ENCODE measurements at places on chromosomes 13 and 19.
A peak's percentile ranks its signal among the peaks of the same experiment; 100 is the strongest.

- DNase-seq = no peak
These were observed 44.6 kb downstream of the SMAD9 start for GRCh38 chr13:36875431-36875830.

DNA sequence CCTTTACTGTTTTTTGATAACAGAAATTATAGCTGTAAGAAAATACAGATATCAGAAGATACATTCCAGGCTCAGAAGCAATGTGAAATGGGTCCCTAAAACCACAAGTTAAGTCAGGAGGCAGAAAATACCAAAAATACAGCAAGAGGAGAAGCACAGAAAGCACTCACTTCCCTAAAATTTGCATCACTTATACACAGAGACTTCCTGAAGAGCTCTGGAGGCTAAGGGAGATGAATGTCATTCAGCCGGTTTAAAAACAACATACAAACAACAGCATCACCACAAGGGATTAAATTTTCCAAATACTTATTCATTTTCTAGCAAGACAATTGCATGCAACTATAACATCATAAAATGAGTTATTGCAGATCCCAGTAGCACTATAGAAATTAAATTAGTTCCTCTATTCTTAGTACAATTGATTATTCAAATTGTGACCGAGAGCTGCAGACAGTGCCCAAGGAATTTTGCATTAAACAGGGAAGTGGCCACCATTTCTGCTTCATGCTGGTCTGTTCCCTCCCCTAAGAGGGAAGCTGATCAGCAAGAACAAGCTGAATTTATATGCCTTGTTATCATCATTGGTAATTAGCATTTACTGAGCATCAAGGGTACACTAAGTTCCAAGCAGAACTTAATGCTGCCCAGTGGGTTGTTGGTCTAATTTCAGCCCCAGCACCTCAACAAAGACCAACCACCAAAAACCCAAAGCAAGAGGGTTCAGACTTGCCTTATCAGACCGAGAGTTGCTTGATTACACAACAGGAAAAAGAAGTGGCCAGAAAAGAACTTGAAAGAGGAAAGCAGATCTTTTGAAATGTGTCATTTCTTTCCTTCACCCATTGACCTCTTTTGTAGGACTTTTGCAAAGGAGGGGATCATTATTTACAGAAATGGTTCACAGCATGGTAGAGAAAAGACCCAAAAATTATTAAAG lies 140.7 kb downstream of the KCTD12 start:
- no peak for DNase-seq

DNA sequence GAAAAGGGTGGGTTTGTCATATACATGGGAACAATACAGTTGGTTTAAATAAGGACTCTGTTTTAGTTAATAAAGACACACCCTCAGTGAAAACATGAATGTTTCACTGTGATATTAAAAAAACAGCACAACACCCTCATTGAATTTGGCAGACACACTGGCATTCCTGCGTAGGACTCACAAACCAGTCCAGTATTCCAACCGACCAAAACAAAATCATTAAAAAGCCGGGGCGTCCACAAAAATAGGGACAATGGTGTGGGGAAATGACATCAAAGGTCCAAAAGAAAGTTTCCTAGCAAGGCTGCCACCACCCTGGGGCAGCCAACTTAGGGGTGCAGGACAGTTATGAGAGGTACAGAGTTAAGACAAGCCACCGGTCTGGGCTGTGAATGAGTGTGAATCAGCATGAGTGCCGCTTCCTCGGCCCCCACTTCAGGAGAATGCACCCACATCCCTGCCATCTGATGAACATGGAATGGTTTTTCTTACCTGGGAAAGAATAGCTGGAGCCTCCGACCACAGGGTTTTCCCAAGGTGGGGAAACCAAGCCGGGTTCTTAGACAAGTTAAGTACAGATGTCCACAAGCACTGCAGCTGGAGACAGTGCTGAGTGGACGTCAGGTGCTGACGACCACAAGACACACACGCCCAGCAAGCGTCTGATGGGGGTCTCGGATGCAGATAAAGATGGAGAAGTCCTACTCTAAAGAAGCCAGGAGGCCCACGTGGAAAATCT lies 73.3 kb downstream of the KLF2 start:
- no peak for DNase-seq

DNA sequence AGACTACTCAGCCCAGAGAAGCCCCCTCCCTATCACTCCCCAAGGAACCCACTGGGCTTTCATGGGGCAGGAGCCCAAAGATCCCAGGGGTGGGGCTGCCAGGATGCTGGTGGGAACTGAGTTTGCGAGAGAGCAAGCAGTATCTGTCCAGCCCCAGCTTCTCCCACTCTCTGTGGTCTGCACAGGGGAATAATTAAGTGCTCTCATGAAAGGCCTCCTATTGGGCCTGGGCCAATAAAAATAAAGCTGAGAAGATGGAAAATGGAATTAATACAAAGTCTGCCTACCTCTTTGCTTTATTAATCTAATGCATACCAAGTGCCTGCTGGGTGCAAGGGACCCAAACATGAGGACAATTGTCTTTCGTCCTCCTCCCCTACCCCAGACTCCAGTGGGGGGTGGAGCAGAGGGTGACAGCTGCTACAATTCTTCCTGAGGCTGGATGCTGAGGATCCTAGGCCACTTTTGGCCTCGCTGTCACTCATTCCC lies 5.4 kb downstream of the DDX39A start:
- DNase-seq = no peak

DNA sequence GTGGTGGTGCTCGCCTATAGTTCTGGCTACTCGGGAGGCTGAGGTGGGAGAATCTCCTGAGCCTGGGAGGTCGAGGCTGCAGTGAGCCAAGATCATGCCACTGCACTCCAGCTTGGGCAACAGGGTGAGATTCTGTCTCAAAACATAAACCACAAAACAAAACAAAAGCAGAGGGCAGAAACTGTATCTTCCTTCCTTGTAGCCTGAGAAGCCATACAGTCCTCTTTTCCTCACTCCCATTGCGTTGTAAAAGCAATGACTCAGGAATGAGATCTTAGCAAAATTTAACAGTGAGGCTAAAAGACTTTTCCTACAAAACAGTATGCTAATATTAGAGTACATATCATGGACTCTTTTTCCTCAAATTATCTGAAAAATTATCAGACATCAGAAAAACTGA lies 130.9 kb downstream of the SHISA2 start:
- no peak for DNase-seq

GRCh38 chr13:79392882-79393563 lies 13.0 kb downstream of the RBM26 start:
- no peak for DNase-seq

DNA sequence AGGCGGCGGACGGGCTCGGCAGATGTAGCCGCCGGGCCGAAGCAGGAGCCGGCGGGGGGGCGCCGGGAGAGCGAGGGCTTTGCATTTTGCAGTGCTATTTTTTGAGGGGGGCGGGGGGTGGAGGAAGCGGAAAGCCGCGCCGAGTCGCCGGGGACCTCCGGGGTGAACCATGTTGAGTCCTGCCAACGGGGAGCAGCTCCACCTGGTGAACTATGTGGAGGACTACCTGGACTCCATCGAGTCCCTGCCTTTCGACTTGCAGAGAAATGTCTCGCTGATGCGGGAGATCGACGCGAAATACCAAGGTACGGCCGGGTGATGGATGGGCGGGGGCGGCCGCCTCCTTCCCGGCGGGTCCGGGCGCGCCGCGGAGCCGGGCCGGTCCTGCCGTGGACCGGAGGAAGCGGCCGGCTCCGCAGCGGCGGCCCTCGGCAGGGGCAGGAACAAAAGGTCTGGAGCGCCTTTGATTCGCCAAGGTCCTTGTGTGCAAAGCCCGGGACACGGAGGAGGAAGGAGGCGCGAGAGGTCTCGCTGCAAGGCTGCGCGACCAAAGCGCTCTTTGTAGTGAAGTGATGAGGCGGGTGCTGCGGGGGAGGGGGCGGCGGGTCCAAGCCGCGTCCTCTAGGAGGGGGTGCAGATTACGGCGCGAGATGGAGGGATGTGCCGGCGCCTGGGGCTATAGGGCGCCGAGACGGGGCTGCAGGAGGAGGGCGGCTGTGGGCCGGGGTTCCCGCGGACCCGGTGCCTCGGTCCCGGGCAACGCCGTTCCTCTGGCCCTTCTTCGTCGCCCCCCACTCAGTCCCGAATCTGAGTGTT lies 689 bp downstream of the ING1 start:
- no peak for DNase-seq

GRCh38 chr13:87810920-87811344 lies 139.8 kb downstream of the SLITRK5 start:
- DNase-seq = no peak

GRCh38 chr13:33639626-33640080 lies 178.3 kb upstream of the RFC3 start:
- DNase-seq = no peak

- DNase-seq = no peak
These were observed 56.7 kb downstream of the STARD13 start for GRCh38 chr13:33228648-33229445.

- no peak for DNase-seq
These were observed 171.9 kb downstream of the TBC1D4 start for GRCh38 chr13:75309981-75310580.

GRCh38 chr13:93690139-93690538 lies 463.5 kb downstream of the GPC6 start:
- DNase-seq = peak; percentile 56

- no peak for DNase-seq
These were observed 7.2 kb downstream of the RNU6-9 start for GRCh38 chr19:900302-901111.

GRCh38 chr19:50599427-50599826 lies 31.2 kb upstream of the LRRC4B start:
- no peak for DNase-seq

- no peak for DNase-seq
These were observed 16.8 kb upstream of the AKAP8 start for GRCh38 chr19:15396436-15396835.

DNA sequence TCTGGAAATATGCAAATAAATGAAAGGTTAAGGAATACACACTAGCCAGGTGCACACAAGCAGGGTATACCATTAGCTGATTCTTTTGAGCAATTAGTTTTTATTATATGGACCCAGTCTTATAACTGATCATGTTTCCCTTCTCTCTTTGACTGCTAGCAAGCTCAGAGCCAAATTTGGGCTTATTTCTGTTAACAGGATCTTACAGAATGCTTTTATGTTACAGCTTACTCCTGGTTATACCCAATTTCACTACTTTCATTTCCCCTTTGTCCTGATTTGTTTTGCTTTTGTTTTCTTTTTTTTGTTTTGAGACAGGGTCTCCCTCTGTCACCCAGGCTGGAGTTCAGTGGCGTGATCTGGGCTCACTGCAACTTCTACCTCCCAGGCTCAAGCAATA lies 12.9 kb upstream of the TPT1 start:
- no peak for DNase-seq

GRCh38 chr19:46202426-46202825 lies 27.1 kb upstream of the IGFL1 start:
- no peak for DNase-seq

GRCh38 chr13:70747262-70747661 lies 639.0 kb upstream of the KLHL1 start:
- DNase-seq = peak; percentile 15

Data from left kidney (tissue), 8 donors.